ENCODE measurements at places on chromosomes 13 and 19.
A peak's percentile ranks its signal among the peaks of the same experiment; 100 is the strongest.

DNA sequence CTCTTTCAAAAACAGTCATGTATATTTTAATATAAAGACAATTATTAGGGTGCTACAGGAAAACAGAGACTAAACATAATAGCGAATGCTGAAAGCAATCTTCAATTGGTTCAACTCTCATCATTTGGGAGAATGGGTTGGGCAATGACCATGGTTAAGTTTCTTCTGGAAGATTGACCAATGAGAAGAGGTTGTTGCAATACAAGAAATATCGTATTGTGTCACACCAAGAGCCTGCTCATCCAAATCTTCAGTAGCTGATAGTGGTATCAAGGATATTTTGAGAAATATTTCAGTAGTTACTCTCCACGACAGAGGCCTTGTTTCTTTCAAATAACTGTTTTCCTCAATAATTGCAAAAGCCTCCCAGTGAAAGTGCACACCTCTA is 83.0 kb upstream of the FNDC3A start:
- no peaks in the 10 kb centered on the region for H3K36me3 ChIP-seq
- H3K27ac ChIP-seq, result no peak overlapping the region
- H3K27me3 ChIP-seq, result peaks cover under 1% of the 10 kb centered on the region

DNA sequence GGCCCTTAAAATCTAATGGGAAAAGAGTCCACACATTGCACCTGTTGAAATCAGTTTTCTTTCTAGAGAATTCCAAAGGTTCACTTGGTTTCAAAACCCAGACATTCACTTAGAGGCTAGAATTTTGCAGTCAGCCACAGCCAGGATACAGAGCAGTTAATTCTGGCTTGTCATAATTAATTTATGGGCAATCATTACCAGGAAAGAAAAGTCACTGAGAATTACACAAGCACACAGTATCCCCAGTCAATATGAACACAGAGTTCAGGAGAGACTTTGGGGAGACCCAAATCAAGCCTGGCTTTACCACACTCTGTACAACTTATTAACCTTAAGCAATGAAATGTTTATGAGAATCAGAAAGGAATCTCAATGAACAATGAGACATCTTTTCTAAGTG is 224.3 kb upstream of the SOX21 start:
- H3K4me1 ChIP-seq, result no peaks in the 10 kb centered on the region
- peaks cover 9% of the 10 kb centered on the region for H3K27me3 ChIP-seq
- no peak for DNase-seq
- H3K27ac ChIP-seq, result no peak overlapping the region
- no peak overlapping the region for H3K4me3 ChIP-seq

- H3K4me1 ChIP-seq, result no peaks in the 10 kb centered on the region
- no peak for DNase-seq
These were observed 62.2 kb downstream of the CYSLTR2 start for GRCh38 chr13:48715977-48716376.

GRCh38 chr19:2517881-2518601 is 42.1 kb downstream of the GADD45B start:
- H3K4me1 ChIP-seq, result peaks cover 4% of the 10 kb centered on the region
- H3K27me3 ChIP-seq, result peaks cover 1% of the 10 kb centered on the region
- no peak for DNase-seq
- H3K27ac ChIP-seq, result no peak overlapping the region

DNA sequence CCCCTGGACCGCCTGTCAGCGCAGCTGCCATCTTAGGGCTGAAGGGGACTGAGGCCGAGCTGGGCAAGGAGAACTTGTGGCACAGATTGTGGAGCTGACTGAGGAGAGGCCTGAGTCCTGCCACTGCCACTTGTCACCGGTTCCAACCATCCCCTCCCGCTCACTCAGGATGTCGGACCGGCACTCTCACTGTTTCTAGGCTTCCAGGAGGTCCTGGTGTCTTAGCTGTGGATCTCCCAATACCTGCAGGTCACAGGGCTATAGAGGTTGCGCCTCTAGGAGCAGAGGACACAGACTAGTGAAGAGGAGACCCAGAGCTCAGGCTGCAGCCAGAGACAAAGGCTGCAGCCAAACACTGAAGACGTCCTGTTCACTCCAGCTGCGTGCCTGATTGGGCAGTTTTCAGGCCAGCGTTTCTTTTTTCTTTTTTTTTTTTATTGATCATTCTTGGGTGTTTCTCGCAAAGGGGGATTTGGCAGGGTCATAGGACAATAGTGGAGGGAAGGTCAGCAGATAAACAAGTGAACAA is 15.3 kb upstream of the ZNF486 start:
- no peaks in the 10 kb centered on the region for H3K36me3 ChIP-seq
- no peak for DNase-seq
- no peak overlapping the region for H3K27ac ChIP-seq
- no peak overlapping the region for H3K4me3 ChIP-seq

DNA sequence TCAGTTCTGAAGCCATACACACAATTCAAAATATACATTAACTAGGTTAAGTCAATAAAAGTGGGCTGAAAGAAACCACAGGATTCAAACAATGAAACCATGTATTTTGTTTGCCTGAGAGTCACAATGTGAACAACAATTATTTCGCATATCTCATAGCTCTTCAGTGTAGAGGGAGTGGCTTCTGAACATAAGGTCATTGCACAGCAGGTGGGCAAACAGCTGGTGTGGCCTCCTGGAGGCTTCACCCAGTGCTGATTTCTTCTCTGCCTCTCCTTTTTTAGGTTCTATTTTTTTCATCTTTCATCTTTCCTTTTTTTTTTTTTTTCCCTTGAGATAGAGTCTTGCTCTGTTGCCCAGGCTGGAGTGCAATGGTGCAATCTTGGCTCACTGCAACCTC is 40.4 kb upstream of the ZNF254 start:
- no peaks in the 10 kb centered on the region for H3K27me3 ChIP-seq
- no peak for DNase-seq
- H3K4me3 ChIP-seq, result no peak overlapping the region
- peaks cover 69% of the 10 kb centered on the region for H3K36me3 ChIP-seq
- peaks cover 1% of the 10 kb centered on the region for H3K4me1 ChIP-seq

DNA sequence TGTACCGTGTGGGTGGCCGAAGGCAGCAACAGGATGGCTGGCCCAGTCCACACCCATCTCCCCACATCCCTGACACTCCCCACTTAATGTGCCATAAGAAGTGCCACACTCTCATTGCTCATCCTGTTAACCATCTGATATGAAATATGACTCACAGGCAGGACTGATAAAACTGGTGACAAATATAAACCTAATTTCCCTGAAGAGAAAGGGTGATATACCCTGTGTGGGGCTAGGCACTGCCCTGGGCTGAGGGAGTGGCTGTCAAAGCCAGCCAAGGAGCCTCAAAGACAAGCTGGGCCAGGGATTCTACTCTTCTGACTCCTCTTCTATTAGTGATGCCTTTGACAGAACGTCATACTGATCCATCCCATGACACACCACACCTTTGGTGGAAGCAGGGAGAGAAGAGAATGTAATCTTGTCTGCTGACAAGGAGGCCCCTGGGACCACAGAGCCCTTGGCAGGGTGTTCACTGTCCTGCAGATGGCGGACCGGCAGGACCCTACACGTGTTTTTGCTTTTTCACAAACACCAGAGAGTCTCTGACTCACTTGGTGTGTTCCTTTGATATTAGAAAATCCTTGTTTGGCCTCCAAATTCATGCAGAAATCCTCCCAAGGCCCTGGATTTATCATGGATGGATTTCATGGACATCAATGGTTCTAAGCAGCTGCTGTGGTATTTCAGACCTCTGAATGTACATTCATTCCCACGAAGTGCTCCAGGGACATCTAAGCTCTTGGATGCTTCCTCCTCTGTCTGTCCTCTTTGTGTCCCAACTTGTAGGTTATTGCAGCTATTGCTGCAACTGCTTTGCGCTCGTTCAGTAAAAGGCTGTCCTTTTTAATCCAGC is 98.0 kb upstream of the WASF3 start:
- no peaks in the 10 kb centered on the region for H3K36me3 ChIP-seq
- no peaks in the 10 kb centered on the region for H3K4me1 ChIP-seq
- H3K27ac ChIP-seq, result no peak overlapping the region

- no peaks in the 10 kb centered on the region for H3K36me3 ChIP-seq
- no peak overlapping the region for H3K27ac ChIP-seq
- peaks cover 2% of the 10 kb centered on the region for H3K4me1 ChIP-seq
These were observed 4.6 kb upstream of the SLC25A30 start for GRCh38 chr13:45422731-45423292.

DNA sequence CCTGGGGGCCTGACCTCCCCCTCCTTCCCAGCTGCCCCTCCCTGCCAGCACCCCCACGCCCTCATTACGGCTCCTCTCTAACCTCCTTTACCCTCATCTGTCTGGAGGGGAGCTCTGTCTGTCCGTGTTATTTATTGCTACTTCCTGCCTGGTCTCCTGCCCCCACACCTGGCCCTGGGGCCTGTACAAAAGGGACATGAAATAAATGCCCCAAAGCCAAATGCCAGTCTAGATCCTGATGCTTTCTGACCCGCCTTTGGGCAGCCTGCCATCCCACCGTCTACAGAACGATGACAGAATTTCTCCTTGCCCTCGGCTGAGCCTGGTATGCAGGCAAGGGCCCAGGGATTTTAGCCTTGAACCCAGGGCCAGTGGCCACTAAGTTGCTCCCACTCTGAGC is 15.4 kb upstream of the CD22 start:
- no peak overlapping the region for H3K27ac ChIP-seq
- DNase-seq, result no peak
- no peak overlapping the region for H3K4me3 ChIP-seq
- no peaks in the 10 kb centered on the region for H3K36me3 ChIP-seq
- peaks cover 2% of the 10 kb centered on the region for H3K4me1 ChIP-seq
- H3K27me3 ChIP-seq, result peaks cover 5% of the 10 kb centered on the region

DNA sequence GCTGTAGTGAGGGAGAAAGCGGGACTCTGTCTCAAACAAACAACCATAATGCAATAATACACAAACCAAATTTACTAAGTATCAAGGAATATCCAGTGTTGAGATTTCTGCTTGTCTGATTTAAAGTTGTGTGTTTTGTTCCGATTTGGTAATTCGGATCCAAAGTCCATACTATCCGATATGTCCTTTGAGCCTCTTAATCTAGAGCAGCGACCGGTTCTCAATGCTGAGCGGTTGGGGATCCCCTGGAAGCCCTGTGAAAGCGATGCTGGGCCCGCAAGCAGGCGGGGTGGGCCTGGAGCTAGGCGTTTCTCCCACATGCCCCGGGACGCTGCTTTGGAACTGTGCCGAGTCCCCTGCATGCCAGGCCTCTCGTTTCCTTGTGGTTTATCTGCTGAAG is 20.2 kb downstream of the C19orf44 start:
- H3K4me3 ChIP-seq, result no peak overlapping the region
- H3K4me1 ChIP-seq, result peaks cover 8% of the 10 kb centered on the region
- no peak for DNase-seq
- no peak overlapping the region for H3K27ac ChIP-seq
- peaks cover 6% of the 10 kb centered on the region for H3K36me3 ChIP-seq

GRCh38 chr19:14112809-14113385 is 4.7 kb downstream of the PRKACA start:
- H3K4me1 ChIP-seq, result peaks cover 37% of the 10 kb centered on the region
- peak overlapping the region; percentile 34 for H3K27ac ChIP-seq
- H3K36me3 ChIP-seq, result no peaks in the 10 kb centered on the region

- no peak overlapping the region for H3K4me3 ChIP-seq
- no peak overlapping the region for H3K27ac ChIP-seq
- peak; percentile 39 for DNase-seq
- peaks cover 58% of the 10 kb centered on the region for H3K27me3 ChIP-seq
These were observed 1.1 kb downstream of the INSR start for GRCh38 chr19:7292950-7293761.

All from activated naive CD8-positive, alpha-beta T cell treated with anti-CD3 and anti-CD28 coated beads, Interleukin-2, amount 10 ng/mL, durations not matched to agents 7 days and 5 days (primary cell).